ENCODE measurements at places on chromosomes 3 and 15. TPM values are rescaled to one million over a fixed set of nuclear protein-coding genes. Genes with fewer than 3 reads are reported as not detected.

DNA sequence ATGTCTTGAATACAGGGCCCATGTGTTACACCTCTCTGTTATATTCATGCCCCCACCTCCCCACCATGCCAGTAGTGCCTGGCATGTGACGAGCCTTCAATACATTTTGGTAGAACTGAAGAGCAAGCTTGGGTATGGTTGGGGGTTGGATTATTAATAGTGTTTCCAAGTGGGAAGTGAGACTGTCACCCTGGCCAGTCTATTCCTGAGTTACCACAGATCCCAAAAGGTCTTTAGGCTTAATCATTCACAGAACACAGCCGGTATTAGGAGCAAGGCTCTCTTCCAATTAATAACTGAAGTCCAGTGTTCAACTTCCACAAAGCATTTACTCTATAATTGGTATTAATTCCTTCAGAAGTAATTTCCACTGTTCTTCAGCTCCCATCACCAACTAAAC lies 231.9 kb upstream of the LRTM1 start:
- no peak for DNase-seq

DNA sequence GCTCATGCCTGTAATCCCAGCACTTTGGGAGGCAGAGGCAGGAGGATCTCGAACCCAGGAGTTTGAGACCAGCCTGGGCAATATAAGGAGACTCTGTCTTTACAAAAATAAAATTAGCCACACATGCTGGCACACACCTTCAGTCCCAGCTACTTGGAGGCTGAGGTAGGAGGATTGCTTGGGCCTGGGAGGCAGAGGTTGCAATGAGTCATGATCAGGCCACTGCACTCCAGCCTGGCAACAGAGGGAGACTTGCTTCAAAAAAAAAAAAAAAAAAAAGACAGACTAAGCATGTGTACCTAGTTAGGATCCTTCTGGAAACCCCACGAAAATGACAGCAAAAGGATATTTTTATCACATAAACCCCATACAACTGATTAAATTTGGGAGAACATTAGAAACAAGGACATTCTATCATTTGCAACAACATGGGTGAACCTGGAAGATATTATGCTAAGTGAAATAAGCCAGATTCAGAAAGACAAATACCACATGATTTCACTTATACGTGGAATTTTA lies 44.9 kb downstream of the METTL6 start:
- no peak for DNase-seq

DNA sequence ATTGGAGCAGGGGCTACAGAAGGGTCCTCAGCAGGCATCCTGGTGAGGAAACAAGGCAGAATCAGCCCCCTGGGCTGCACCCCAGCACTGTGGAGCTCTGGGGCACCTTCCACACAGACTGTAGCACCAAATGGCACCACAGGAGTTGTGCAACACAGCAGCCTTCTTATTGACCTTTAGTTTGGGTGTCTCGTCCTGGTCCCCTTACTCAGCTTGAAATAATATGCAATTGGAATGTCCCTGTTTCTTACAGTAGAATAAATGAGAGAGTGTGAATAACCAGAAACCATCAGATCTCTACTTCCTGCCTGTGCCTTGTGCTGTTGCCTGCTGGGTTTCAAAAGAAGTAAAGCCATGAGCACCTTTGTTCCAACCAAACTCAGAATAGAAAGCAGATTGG lies 44.5 kb downstream of the RPLP1 start:
- DNase-seq: peak; percentile 33

- no peak for DNase-seq
Measured at GRCh38 chr3:135930255-135930654, 35.3 kb upstream of the PPP2R3A start.

DNA sequence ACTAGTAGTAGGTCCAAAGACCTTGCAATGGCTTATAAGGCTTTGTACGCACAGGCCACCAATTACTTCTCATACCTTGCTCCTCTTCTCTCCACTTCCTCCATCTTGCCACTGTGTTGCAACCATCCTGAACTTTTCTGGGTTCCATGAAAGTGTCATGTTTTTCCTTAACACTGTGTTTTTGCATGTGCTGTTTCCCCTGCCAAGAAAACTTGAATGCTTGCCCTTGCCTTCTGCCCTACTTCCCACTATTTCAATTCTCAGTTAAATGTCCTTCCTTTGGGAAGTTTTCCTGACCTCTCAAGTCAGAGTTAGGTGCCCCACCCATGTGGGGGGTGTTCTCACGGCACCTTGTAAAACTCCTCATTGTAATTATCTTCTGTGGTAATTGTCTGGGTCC lies 182.8 kb downstream of the THRB start:
- no peak for DNase-seq

DNA sequence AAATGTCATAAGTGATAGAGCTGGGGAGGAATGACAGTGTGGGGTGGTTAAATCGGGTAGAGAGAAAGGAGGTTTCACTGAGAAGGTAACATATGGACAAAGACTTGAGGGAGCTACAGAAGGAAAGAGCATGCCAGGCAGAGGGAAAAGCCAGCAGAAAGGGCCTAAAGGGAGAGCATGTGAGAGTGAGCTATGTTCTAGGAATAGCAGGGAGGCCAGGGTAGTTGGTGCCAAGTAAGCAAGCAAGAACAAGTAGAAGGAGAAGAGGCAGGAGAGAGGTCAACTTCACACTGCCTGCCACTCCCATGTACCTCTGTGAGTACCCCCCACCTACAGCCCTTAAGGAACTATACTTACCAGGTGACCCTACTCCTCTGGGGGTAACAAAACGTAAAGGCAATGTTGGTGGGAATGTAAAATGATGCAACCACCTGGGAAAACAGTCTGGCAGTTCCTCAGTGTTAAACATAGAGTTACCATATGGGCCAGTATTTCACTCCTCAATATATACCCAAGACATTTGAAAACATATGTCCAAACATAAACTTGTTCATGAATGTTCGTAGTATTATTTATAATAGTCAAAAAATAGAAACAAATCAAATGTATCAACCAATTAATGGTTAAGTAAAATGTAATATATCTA lies 67.6 kb downstream of the SFMBT1 start:
- DNase-seq: no peak

- DNase-seq: no peak
Measured at GRCh38 chr15:81115054-81115939, 18.8 kb upstream of the CFAP161 start.

GRCh38 chr3:109963831-109964230 lies 626.5 kb upstream of the DPPA4 start:
- DNase-seq: no peak

GRCh38 chr3:123622766-123623165 lies 37.9 kb upstream of the HACD2 start:
- DNase-seq: no peak

- no peak for DNase-seq
Measured at GRCh38 chr3:146071632-146072031, 89.4 kb downstream of the PLOD2 start.

- DNase-seq: no peak
Measured at GRCh38 chr3:191449256-191449655, 11.7 kb upstream of the PYDC2 start.

- no peak for DNase-seq
Measured at GRCh38 chr15:71128939-71129562, 13.8 kb downstream of the THSD4 start.

GRCh38 chr3:189778340-189778950 lies 147.3 kb downstream of the TP63 start:
- no peak for DNase-seq

- DNase-seq: no peak
Measured at GRCh38 chr15:71078506-71079207, 36.6 kb upstream of the THSD4 start.

DNA sequence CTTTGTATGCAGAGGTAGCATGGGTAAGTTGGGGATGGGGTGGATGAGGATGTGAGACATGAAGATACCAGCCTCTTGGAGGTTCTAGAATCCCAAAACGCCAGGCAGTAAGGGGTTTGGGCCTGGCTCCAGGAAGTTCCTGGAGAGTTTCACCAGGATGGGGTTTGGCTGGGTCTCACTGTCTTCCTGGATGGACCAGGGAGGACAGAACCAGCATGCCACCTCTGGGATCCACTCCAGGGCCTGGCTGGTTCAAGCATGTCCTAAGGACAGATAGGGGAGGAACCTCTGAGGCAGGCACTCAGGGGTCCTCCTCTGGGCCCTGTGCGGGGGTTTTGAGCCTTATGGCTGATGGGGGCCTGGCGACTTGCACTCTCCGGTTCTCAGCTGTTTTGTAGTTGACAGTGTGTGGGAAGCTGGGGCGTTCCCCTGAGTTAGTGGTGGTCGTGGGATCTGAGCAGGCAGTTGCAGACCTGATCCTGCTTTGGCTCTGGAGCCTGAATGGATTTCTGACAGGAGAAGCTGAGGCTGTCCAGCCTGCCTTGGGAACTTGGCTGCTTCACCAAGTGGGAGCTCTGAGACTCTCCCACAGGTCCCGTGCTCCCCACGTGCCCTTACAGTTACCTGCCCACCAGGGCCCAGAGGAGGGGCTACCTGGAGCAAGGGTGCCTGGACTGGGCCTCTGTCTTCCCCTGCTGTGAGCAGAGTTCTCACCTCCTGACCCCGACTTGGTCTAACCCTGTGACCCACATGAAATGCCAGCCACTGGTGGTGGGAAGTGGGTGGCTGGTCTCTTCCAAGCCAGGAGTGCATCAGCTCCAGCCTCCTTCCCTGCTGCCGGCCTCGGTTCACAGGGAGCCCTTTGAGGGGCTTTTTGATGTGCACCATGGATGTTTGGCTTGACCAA lies 128.4 kb downstream of the EEFSEC start:
- no peak for DNase-seq

DNA sequence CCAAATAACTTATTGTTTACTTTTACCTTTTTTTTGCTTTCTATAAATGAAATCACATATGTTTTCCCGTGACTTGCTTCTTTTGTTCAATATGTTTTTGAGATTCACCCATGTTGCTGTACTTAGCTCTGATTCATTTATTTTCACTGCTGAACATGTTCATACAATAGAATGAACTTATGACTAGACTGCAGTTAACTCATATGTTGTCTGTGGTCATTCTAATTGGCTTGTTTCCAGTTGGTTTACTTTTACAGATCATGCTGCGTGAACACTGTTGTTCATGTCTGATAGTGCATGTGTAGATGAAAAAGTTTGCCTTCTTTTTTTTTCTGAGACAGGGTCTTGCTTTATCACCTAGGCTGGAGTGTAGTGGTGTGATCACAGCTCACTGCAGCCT lies 31.6 kb upstream of the SV2B start:
- DNase-seq: no peak

DNA sequence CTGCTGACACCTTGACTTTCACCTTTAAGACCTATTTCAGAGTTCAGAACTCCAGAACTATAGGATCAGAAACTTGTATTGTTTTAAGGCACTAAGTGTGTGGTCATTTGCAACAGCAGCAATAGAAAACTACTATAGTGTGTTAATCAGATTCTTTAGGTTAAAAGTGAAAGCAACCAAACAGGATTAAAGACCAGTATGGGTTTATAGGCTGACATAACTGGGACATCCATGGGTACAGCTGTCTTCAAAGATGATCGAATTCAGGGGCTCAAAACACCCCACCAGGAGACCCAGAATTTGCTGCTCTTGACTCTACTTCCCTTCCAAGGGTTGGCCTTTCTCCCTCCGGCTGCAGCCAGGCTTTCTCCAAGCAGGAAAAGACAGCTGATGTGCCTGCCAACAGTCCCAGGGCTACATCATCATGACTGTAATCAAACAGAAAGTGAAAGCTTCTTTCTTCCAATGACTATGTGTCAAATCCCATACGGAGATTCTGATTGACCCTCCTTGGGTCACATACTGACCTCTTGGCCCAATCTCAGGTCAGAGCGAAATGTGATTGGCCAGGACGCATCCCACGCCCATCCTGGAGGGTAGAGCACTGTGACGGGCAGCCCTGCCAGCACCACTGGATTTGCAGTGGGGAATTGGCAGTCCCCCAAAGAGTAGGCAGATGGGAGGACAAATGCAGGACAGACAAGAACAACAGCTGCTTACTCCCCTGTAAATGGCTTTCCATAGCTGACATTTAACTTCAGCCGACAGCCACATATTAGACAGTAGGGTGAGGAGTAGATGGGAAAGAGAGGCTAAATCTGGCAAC lies 51.4 kb upstream of the RNF7 start:
- no peak for DNase-seq

GRCh38 chr3:124131580-124131979 lies 139.7 kb upstream of the ROPN1 start:
- no peak for DNase-seq

GRCh38 chr15:33211176-33211808 lies 16.8 kb upstream of the FMN1 start:
- DNase-seq: no peak

DNA sequence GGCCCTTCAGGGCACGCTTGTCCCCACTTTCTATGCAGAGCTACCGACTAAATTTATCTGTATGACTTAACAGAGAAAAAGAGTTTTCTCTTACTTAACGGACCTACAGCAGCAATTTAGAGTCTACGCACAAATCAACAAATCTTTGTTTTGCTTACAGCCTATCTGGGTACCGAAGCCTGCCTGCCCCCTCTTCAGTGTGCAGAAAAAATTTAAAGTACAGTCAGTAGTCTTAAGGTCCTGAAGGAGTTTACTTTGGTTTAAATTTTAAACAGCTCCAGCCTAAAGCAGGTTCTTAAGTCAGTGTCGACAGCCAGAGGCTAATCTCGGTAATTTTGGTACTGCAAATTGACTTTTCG lies 570 bp downstream of the SACM1L start:
- DNase-seq: no peak

- DNase-seq: no peak
Measured at GRCh38 chr3:186589856-186590579, 19.5 kb downstream of the DNAJB11 start.

GRCh38 chr15:77901251-77901881 lies 176.1 kb downstream of the TBC1D2B start:
- DNase-seq: no peak

DNA sequence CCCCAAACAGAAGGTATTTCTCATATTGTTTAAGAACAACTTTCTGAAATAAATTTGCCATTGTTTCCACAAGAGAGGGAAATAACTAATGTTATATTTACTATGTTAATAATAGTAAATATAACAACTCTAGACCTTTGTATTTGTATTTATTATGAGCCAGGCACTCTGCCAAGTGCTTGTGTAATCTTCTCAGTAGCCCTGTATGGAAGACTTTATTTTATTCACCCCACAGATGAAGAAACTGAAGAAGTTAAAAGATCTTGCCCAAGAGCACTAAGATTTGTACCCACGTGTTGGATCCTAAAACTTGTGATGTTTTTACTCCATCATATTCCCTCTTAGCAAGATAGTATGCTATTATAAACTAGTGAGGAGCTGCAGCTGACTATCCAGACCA lies 12.0 kb upstream of the GNB4 start:
- no peak for DNase-seq

GRCh38 chr3:11570789-11571495 lies 72.8 kb downstream of the VGLL4 start:
- DNase-seq: no peak

GRCh38 chr3:35601959-35602358 lies 37.4 kb upstream of the ARPP21 start:
- no peak for DNase-seq

GRCh38 chr3:139325551-139325950 lies 18.3 kb upstream of the MRPS22 start:
- DNase-seq: no peak

CTXND1 gene
- total RNA-seq: not detected

MUC4 gene
- 0.31 TPM for total RNA-seq

PP2D1 gene
- not detected for total RNA-seq

IQCF5 gene
- not detected for total RNA-seq

ITIH1 gene
- not detected for total RNA-seq

EPHB1 gene
- not detected for total RNA-seq

ALPK3 gene
- 0.16 TPM for total RNA-seq

ADGRG7 gene
- total RNA-seq: 24.7 TPM

PARP15 gene
- total RNA-seq: 13.3 TPM

PROK2 gene
- 0.34 TPM for total RNA-seq

ASB14 gene
- total RNA-seq: not detected

CFAP92 gene
- 0.83 TPM for total RNA-seq

GOLGA8Q gene
- not detected for total RNA-seq
